ENCODE measurements at places on chromosomes 5 and 9. TPM values are rescaled to one million over a fixed set of nuclear protein-coding genes. Genes with fewer than 3 reads are reported as not detected.

GRCh38 chr9:3446313-3446712 lies 79.5 kb downstream of the RFX3 start:
- H3K27me3 ChIP-seq, result no peaks in the 10 kb centered on the region
- no peaks in the 10 kb centered on the region for H3K4me1 ChIP-seq
- H3K27ac ChIP-seq, result no peak overlapping the region
- H3K4me3 ChIP-seq, result no peak overlapping the region
- no peaks in the 10 kb centered on the region for H3K36me3 ChIP-seq

The DOCK8 gene
- 33.9 TPM for total RNA-seq

The PRXL2C gene
- total RNA-seq, result 12.7 TPM

DNA sequence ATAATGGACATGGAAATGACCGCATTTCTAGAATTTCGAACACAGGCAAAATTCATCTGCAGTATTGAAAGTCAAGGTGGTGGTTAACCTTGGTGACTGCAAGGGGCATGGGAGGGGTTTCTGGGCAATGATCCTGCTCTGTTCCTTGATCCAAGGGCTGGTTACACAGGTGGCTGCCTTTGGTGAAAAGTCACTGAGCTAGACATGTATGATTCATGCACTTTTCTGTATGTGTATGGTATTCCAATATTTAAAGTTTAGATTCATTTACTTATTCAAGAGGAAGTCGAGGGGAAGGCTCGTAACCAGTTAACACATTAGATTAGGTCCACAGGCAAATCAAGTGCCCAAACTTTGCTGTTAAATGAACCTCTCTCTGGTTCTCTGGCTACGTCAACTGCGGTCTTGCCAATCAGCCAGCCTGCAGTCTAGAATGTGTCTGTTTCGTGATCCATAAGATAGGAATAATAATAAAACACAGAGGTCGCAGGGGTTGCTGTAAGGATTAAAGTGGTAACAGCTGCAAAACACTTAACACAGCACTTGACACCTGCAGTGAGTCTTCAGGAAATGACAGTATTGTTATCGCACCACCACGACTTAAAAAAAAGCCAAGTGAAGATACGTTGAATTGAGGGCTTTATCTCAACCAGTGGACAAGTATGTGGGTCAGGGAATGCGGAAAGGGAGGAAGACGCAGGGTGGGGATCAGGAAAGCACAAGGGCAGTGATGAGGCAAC lies 92.5 kb downstream of the TLE1 start:
- H3K27me3 ChIP-seq, result no peaks in the 10 kb centered on the region
- H3K27ac ChIP-seq, result no peak overlapping the region
- peaks cover 42% of the 10 kb centered on the region for H3K4me1 ChIP-seq
- H3K36me3 ChIP-seq, result no peaks in the 10 kb centered on the region

DNA sequence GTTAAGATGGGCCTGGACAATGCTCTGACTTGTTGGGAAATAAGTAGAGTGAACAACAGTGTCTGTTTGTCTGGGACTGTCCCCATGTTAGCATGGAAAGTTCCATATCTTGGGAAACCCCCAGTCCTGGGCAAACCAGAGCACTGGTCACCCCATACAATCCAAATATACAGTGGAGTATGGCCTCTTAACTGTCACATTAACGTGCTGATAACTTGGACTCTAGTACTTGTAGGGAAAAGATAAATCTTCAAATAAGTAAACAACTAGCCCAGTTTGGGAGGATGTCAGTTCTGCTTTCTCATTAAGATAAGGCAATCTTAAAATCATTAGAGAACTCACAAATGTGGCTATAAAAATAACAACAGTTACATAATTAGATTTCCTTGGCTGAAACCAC lies 47.6 kb upstream of the JAK2 start:
- no peaks in the 10 kb centered on the region for H3K36me3 ChIP-seq
- no peaks in the 10 kb centered on the region for H3K4me1 ChIP-seq
- DNase-seq, result no peak
- no peaks in the 10 kb centered on the region for H3K27me3 ChIP-seq

- no peaks in the 10 kb centered on the region for H3K36me3 ChIP-seq
- no peak for DNase-seq
- no peak overlapping the region for H3K4me3 ChIP-seq
Observed at GRCh38 chr9:70408393-70409040, 5.9 kb downstream of the KLF9 start.

GRCh38 chr9:112065806-112066606 lies 109.1 kb downstream of the SUSD1 start:
- peaks cover 24% of the 10 kb centered on the region for H3K4me1 ChIP-seq
- H3K27me3 ChIP-seq, result no peaks in the 10 kb centered on the region
- DNase-seq, result peak; percentile 79
- H3K27ac ChIP-seq, result no peak overlapping the region
- H3K4me3 ChIP-seq, result no peak overlapping the region

- no peaks in the 10 kb centered on the region for H3K36me3 ChIP-seq
- H3K4me1 ChIP-seq, result no peaks in the 10 kb centered on the region
- H3K27ac ChIP-seq, result no peak overlapping the region
Observed at GRCh38 chr9:126151031-126151685, 175.5 kb upstream of the MVB12B start.

The MUSK gene
- total RNA-seq, result not detected

DNA sequence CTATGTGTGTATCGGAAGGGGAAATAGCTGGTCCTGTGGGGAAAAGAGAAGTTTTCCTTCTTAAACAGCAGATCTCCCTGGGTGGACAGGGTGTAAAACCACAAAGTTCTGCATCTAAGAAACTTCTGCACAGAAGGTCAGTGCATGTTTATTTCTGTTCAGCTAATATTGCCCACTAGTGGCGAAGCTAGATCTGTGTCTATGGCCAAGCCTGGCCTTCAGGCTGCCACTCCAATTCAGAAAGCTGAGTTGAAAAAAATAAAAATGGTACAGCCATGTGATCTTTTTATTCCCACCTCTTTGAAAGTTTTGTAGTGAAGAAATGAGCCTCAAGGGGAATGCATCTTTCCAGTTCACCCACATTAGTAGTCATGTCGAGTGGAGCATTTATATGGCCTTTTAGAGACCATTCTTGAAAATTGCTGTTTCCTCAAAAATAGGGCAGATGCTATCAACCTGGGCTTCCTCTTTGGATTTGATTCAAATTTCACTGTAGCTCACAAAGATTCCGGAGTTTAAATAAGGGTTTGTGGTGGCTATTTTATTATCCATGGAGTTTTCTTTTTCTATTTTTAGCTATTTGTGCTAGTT lies 488.0 kb downstream of the PRELID2 start:
- no peak overlapping the region for H3K4me3 ChIP-seq
- H3K36me3 ChIP-seq, result no peaks in the 10 kb centered on the region
- H3K4me1 ChIP-seq, result no peaks in the 10 kb centered on the region
- H3K27me3 ChIP-seq, result no peaks in the 10 kb centered on the region
- H3K27ac ChIP-seq, result no peak overlapping the region
- peak; percentile 5 for DNase-seq

The PCDHGA10 gene
- total RNA-seq, result 7.7 TPM

GRCh38 chr5:114660791-114661190 lies 298.9 kb downstream of the KCNN2 start:
- H3K4me3 ChIP-seq, result no peak overlapping the region
- H3K27ac ChIP-seq, result no peak overlapping the region
- no peaks in the 10 kb centered on the region for H3K27me3 ChIP-seq
- DNase-seq, result no peak
- no peaks in the 10 kb centered on the region for H3K4me1 ChIP-seq

GRCh38 chr5:139105621-139106071 lies 92.5 kb downstream of the SIL1 start:
- no peak for DNase-seq
- H3K4me1 ChIP-seq, result peaks cover 14% of the 10 kb centered on the region
- no peak overlapping the region for H3K4me3 ChIP-seq

The STKLD1 gene
- total RNA-seq, result 1.8 TPM

- H3K36me3 ChIP-seq, result no peaks in the 10 kb centered on the region
- no peak overlapping the region for H3K4me3 ChIP-seq
- DNase-seq, result no peak
- H3K27me3 ChIP-seq, result no peaks in the 10 kb centered on the region
Observed at GRCh38 chr9:116806075-116806474, 119.0 kb downstream of the TRIM32 start.

- H3K4me3 ChIP-seq, result no peak overlapping the region
- no peak for DNase-seq
- no peaks in the 10 kb centered on the region for H3K4me1 ChIP-seq
- no peaks in the 10 kb centered on the region for H3K36me3 ChIP-seq
- H3K27me3 ChIP-seq, result peaks cover 15% of the 10 kb centered on the region
Observed at GRCh38 chr9:132135456-132135855, 26.4 kb upstream of the NTNG2 start.

GRCh38 chr5:170503990-170504596 lies at the start of gene KCNIP1:
TSS of gene KCNIP1 (plus strand) at chr5:170504020.
- DNase-seq, result peak; percentile 33
- no peaks in the 10 kb centered on the region for H3K36me3 ChIP-seq
- no peak within 1 kb of the TSS for H3K4me3 ChIP-seq
- peaks cover 12% of the 10 kb centered on the region for H3K27me3 ChIP-seq
- H3K4me1 ChIP-seq, result no peaks in the 10 kb centered on the region
